ENCODE measurements at places on chromosomes 5 and 9.
A peak's percentile ranks its signal among the peaks of the same experiment; 100 is the strongest.

- no peak for DNase-seq
Observed at GRCh38 chr5:157033071-157033583, 25.8 kb downstream of the HAVCR1 start.

- DNase-seq = no peak
Observed at GRCh38 chr9:82410866-82411265, 422.3 kb downstream of the SPATA31D1 start.

GRCh38 chr9:93968451-93969327 lies 13.5 kb upstream of the BARX1 start:
- no peak for DNase-seq

DNA sequence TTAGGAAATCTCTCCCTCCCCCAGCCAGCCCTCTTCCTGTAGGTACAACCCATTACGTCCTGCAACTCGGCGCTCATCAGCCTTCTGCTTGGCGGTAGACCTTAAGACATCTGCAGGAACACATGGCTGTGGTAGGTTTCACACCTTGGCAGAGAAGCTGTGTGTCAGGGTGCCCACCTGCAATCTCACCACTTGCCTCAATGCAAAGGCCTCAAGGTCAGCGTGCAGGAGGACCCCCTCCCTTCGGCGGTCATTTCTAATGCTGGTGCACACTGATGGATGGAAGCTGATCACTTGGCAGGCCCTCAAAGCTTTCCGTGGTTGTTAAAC lies 67.3 kb downstream of the CRB2 start:
- DNase-seq = no peak

- DNase-seq = no peak
Observed at GRCh38 chr5:82820188-82820587, 257.0 kb downstream of the TMEM167A start.

GRCh38 chr9:5899292-5899691 lies 8.6 kb downstream of the MLANA start:
- DNase-seq = no peak

DNA sequence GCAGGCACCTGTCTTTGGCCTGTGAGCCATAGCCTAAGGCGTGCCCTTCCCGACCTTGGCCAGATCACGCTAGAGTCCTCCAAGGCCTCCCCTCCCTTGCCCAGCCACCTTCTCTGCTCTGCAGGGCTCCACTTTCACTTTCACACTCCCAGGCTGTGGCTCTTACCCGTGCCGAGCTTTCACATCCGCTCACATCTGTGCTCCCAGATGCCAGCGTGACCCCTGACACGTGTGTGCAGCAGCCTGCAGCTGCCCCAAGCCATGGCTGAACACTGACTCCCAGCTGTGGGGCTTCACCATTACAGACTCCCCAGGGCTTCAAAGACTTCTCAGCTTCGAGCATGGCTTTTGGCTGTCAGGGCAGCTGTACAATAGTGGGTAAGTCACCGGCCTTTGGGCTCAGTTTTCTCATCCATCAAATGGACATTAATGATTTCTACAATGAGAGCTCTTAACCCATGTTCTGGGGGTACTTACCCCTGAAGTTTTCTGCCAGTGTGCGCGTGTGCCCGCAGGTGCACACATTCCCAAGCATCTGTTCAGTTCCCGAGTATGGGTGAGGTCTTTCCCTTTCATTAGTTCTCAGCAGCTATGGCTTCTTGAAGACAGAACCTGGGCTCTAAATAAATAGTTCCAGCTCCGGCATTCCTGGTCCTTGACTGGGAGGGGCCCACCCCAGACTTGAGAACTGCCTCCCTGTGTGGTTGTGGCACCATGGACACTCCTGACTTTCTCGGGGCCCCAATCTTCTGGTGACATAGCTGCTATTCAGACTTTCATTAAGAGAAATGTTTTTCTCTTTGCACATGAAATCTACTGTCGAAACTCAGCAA lies 118.6 kb downstream of the RGS3 start:
- peak; percentile 98 for DNase-seq

DNA sequence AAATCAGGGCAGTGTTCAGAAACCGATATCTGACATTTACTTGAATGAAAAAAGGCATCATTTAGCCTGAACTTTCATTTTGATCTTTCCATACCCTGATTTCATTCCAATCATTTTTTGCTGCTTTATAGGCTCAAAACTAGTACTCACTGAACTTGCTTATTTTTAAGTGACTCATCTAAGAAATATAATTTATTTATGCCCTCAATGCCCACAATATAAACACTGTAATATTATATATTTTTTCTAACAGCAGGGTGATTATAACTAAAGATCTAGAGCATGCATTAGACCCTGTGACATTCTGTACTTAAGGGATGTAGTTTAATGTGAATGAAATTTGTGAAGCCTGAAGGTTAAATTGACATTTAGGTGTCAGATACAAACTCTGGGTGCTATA lies 446.1 kb upstream of the CDH10 start:
- no peak for DNase-seq
